HT-29 (cell line): ENCODE measurements at places on chromosomes 4 and X.

GRCh38 chr4:44912980-44913379 is 186.6 kb upstream of the GNPDA2 start:
- DNase-seq: no peak

- no peak for DNase-seq
Observed at GRCh38 chrX:39047174-39047573, 245.9 kb downstream of the MID1IP1 start.

GRCh38 chr4:37693450-37694190 is 7.4 kb upstream of the RELL1 start:
- no peak for DNase-seq

- no peak for DNase-seq
Observed at GRCh38 chr4:10347815-10348214, 109.4 kb downstream of the ZNF518B start.

DNA sequence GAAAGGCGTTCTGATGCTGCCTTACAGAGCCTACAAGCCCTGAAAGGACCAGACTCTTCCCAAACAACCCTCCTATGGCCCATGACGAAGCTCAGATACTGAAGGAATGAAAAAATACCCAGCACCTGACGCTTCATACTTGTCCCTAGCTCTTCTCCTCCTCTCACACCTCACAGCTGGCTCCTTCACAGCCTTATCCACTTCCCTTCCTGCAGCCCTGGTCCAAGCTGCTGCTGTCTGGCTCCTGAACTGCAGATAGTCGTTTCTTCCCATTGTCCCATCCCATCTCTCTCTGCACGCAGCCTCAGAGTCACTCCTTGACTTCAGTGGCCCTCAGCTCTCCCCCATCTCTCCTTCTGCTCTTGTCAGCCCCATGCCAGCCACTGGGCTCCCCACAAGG is 56.6 kb downstream of the FAM193A start:
- DNase-seq: no peak

- DNase-seq: peak; percentile 25
Observed at GRCh38 chrX:41275661-41276609, 58.0 kb upstream of the DDX3X start.
